Dermis microvascular lymphatic vessel endothelial cell (primary cell): ENCODE measurements at places on chromosomes 11 and 22.

DNA sequence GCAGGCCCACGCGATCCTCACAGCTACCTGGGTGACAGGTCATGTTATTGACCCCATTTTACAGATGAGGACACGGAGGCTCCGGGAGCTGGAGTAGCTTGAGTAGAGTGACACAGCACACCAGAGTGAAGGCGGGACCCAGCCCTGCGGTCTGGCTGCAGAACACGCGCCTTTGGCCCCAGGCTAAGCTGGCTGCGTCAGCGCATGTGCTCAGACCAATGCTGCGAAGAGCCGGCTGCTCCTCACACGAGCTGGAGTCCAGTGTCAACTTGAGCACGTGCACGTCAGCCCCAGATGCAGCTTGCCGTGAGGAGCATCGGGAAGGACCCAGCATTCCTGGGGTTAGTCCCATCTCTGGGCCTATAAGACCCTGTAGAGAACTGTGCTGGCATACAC lies 49.9 kb downstream of the SCUBE1 start:
- DNase-seq, result no peak

DNA sequence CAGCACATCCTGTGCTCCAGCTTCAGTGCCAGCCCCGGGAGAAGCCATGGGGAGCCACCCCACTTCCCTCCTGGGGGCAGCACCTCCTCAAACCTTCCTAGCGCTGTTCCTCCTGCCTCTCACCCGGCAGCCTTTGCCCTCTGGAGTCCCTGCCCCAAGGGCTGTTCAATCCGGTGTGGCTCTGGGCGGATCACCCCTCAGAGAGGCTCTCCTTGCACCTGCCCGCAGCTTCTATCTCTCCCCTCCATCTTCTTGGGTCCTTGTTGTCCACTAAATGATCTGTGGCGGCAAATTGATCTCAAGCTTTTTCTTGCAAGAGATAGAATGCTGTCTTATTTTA lies 18.1 kb upstream of the CDKN1C start:
- no peak for DNase-seq

- no peak for DNase-seq
Measured at GRCh38 chr11:8558436-8558835, 35.6 kb downstream of the STK33 start.

- DNase-seq, result no peak
Measured at GRCh38 chr11:59769111-59769510, 13.9 kb downstream of the STX3 start.

DNA sequence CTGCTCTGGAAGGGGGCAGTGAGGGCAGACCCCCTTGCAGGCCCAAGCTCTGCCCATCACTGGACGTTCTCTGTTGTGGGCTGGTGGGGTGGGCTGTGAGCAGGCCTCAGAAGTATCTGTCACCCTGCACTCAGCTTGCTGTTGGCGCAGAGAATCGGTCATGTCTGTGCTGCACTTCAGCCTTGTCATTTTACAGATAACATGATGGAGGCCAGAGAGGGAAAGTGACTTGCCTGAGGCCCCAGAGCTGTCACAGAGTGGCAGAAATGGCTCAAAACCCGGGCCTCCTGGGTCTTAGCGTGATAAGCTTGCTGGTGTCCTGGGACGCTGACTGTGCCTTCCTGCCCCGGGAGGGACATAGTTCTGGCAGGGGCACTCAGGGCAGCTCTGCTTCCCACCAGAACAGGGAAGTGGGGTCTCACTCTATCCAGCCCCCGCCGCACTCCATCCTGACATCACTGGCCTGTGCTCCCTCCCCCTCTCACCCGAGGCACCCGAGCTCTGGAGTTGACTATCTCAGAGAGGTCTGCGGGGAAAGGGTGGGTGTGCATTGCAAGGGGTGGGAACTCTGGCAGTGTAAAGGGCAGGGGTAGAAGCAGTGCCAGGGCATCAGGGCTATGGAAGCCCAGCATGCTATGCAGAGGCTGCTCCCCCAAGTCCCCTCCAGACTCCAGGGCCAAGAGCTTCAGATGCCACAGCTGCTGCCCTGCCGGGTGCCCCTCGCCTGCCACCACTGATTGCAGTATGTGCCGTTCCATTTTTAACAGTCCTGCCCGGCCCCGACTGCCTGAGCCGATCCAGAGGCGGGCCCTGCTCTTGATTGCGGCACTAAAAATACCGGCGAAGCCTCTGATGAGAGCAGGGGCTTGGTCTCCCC lies 50.4 kb upstream of the NECTIN1 start:
- DNase-seq, result no peak

DNA sequence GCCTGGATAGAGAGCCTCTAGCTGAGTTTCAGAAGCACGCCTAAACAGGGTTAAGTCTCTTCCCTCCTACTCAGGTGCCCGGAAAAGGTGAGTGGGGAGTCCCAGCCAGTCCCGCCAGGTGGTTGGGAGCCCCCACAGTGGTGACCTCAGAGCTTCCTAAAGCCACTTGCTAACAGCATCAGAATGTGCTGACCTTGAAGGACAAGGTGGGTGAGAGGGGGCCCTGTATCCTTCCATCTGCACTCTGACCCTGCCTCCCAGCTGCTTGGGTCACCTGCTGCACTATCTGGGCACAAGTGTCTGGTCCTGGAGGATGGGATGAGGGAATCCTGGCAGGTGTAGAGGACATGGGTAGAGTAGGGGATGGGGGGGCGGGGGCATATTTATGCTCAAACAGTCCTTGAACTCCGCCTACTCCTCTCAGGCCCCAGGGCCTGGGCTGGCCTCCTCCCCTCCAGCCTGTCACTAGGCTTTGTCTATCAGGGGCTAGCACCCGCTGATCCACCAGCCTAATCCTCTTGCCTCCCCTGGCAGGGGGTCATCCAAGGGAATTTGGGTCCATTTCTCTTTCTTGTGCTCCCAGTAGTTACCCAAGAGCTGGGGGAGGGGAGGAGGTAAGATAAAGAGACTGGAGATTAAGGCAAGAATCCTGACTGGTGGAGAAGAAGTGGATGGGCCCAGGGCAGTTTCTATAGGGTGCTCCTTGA lies 3.4 kb downstream of the USP2 start:
- DNase-seq, result no peak

DNA sequence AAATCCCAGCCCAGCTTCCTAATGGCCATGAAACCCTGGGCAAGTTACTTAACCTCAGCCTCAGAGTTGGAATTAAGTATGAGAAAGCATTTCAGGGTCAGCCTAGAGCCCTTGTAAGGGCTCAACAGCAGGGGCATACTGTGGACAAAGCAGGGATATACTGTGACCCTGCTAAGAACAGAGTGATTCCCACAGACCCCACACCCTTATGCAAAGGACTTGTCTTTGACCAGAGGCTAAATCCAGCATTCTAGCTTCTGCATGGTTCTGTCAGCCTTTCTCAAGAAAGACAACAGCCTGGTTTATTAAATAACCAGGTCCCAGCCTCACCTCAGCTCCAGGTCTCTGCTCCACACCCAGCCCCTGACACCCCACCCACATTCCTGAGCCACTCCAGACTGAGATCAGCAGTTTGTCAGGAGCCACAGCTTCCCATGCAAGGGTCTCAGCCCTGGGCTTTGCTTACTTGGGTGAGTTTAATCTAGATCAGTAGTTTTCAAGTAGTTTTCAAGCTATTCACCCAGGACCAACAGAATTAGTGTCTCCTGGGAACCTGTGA lies 69.2 kb downstream of the GALNT18 start:
- no peak for DNase-seq

- peak; percentile 47 for DNase-seq
Measured at GRCh38 chr11:56841210-56841810, 92.8 kb upstream of the OR9G4 start.

DNA sequence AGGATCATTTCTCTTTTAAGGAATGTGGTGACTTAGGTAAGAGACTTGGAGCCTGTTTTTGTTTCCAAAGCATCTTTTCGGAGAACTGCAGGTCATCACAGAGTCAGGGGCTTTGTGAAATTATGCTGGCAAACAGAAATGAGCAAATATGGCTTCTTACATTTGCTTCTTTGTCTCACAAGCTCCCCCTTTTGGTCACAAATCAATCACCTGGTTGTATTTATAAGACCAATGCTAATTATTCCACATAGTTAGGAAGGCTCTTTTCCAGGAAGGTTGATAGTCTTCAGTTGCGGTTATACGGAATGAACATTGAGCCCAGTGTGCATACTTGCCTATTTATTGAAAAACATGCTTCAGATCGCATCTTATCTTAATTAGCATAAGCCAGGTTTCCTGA lies 34.6 kb upstream of the CEP126 start:
- DNase-seq, result peak; percentile 82

DNA sequence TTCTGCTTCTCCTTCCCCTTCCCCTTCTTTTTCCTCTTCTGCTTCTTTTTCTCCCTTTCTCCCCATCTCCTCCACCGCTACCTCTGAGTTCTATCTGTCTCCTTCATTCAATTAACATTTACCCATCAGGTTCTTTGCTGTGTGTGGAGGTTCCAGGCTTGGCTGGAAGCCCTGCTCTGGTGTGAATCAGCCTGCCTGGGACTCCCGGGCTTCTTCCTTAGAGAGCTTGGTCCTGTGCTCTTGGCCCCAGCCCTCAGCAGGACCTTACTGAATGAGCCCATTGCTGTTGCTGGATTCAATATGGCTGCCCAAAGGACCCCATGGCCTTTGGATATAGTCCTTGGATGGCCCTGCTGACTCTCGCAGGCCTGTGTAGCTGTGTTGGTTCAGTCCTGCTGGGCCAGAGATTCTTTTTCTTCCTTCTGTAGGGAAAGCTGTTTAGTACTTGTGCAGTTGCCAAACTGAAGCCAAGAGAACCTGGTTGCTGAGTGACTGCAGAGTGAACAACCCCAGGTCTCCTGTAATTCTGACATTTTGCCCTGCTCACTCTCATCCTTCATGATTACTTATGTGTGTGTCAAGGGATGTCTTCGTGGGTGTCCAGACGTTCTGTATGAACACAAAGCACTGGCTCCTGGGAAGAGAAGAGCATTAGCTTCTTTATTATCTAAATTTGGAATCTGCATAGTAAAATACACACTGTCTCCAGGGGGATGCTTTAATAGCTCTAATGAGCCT lies 81.0 kb upstream of the ZBED5 start:
- no peak for DNase-seq

- DNase-seq, result no peak
Measured at GRCh38 chr22:35465109-35465701, 65.3 kb downstream of the MCM5 start.

- DNase-seq, result no peak
Measured at GRCh38 chr11:36238881-36239280, 50.3 kb downstream of the COMMD9 start.

DNA sequence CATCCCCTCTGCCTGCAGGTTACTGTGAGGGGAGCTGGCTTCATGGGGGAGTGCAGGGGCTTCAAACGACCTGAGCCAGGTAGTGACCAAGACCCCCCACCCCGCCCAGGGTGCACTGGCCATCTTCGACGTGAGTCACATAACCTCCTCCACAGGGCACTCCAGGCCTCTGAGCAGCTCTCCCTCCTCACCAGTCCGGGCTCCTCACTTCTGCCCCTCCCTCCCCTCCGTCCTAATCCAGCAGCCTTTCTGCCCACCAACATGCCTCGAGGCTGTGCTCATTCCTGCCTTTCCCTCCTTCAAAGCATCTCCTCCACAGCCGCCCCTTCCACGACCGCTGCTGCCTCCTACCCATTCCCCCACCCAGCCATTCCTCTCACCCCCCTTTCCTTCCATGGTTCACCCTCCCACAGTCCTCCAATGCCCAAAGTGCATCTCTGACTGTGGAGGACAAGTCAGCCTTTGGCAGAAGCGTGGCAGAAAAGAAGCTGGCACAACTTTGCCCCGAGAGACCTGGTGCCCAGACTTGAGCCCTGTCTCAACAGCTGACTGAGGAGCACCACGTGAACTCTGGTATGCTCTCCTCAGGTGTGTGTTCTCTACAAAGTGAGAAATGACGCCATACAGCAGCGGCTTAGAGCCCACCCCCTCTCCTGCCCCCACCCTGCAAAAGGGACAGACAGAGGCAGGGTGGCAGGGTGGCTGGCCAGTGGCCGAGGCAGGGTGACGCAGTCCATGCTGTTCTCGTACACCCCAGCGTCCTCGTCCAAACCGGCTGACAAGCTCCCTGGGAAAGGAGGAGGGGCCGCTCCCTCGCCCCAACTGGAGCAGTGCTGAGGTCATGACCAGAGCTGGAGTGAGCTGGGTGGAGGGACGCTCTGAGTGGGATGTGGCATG lies 30.4 kb downstream of the OPCML start:
- no peak for DNase-seq

DNA sequence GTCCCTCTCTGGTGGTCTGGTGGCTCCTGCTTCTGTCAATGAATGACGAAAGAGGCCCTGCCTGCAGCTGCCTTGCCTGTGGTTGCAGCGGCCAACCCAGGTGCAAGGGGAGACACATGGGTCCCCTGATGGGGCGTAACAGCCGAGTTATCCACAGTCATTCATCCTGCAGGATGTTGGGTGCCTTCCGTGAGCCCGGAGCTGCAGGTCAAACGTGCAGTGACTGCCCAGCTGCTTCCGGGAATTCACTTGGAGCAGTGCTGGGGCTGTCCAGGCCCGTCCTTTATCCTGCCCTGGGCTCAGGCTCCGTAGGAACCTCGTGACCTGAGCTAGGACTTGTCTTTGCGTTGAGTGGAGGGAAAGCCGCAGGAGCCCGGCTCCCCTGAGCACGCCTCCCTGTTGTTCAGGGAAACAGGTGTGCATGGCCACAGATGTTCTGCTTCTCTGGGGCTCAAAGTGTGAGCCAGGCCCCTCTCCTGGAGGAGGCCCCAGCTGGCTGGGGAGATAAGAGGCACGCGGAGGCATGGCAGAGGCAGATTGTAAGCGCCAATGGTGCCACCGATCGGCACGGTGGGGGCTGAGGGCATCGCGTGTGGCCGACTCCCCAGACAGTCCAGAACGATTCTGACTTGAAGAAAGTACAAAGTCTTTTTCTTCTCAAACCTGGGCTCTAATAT lies 635.4 kb downstream of the BRD1 start:
- DNase-seq, result no peak

DNA sequence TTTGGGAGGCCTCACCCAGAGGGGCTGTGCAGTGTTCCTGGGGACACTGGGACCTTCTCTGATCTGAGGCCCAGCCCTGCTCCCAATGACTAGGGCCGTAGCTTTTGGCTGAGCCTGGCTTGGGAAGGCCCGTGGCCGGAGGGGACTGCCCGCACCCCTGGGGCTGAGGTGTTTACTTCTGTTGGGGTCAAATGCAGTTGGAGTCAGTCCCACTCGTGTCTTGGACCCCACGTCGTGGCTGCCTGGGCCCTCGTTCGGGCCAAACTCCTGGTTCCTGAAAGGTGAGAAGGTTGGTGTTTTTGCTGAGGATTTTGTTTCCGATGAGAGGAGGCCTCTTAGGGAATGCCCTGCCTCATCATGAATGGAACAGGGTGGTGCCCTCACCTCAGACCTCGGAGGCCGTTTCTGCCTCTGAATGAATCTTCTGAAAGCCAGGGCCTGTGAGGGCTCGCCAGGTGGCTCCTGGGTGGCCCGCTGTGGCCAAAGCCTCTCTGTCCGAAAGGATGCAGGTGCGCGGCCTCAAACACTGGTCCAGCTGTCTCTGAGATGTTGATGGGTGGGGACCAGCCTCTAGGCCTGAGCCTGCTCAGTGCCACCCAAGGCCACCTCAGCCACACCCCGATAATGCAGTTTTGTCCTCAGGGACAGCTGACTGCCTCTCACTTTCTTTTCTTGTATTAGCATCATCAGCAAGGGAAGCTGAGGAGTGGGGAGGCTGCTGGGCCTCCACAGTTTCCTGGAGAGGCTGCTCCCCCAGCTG lies 40.3 kb upstream of the A4GALT start:
- no peak for DNase-seq
